ACHN (cell line): ENCODE measurements at places on chromosomes 7 and 10.

GRCh38 chr7:156680281-156680680 is 39.7 kb downstream of the RNF32 start:
- no peak for DNase-seq

- peak; percentile 52 for DNase-seq
These were observed 7.4 kb upstream of the MICALL2 start for GRCh38 chr7:1466524-1467271.

DNA sequence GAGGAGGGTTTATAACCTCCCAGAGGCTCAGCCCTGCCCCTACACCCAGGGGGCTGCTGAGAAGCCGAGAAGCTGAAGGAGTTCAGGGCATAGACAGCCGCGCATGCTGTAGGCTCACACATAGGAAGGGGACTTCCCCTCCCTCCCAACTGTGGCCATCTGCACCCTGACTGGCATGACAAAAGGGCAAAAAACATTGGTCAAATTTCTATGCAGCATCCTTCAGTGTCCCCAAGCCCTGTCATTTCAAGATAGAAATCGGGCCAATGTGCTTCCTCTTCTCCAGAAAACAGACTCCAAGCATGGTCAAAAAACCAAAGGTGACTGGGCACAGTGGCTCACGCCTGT is 55.9 kb upstream of the MYL10 start:
- DNase-seq, result no peak

DNA sequence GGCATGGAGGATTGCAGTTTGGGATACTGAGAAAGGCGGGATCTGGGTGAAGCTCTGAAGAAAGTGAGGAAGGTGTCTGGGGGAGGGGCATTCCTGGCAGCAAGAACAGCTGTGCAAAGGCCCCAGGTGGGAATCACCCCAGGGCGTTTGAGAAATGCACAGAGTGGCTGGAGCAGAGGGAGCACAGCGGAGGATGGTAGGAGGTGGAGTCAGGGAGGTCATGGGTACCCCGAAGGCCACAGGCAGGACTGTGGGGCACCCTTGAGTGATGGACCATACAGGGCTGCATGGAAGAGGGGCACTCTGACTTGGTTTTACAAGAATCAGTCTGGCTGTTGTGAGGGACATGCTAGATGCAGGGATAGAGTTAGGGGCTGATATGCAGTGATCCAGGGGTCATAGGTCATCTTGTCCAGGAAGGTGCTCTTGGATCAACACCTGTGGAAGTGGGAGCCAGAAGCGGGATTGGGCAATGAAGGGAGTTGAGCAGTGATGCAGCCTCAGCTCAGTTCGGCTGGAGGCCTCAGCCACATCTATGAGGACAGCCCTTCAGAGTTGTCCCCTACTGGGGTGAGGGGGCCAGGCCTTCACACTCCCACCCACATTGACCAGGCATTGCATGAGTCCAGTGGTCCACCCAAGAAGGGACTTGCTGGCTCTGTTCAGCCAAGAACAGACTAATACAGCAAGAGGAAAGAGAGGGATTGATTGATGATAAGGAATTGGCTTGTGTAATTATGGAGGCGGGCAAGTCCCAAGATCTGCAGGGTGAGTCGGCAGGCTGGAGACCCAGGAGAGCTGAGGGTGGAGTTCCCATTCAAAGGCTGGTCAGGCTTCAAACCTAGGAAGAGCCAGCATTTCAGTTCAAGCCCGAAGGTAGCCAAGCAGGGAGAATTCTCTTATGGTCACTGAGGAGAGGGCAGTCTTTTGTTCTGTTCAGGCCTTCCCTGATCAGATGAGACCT is 48.7 kb downstream of the TSPAN15 start:
- DNase-seq, result no peak

DNA sequence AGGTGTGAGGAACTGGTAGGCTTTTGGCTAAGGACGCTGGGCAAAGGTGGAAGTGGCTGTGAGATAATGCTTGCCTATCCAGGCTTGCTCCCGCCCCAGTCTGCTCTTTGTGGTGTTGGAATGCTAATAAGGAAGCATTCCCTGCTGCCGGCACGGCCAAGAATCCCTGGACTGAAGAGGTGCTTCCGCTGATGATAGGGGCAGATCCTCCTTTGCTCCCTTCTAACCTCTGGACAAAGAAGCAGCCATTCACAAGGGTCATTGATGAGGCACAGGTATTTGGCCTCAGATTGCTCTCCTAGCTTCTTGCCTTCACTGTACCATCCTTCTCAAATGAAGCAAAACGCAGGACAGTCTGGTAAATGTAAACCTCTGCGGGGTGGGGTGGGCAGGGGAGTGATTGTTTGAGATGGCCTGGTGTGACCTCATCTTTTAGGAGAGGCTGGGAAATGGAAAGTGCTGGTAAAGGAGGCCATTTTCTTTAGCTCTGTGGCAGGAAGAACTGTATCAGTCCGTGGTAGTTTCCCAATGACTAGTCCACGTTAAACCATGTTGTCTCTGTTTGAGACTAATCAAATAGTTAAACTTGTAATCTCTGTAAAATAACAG is 1.7 kb downstream of the PGAM1 start:
- DNase-seq, result peak; percentile 77

- DNase-seq, result no peak
These were observed 213.2 kb upstream of the MDFIC start for GRCh38 chr7:114708646-114709045.

DNA sequence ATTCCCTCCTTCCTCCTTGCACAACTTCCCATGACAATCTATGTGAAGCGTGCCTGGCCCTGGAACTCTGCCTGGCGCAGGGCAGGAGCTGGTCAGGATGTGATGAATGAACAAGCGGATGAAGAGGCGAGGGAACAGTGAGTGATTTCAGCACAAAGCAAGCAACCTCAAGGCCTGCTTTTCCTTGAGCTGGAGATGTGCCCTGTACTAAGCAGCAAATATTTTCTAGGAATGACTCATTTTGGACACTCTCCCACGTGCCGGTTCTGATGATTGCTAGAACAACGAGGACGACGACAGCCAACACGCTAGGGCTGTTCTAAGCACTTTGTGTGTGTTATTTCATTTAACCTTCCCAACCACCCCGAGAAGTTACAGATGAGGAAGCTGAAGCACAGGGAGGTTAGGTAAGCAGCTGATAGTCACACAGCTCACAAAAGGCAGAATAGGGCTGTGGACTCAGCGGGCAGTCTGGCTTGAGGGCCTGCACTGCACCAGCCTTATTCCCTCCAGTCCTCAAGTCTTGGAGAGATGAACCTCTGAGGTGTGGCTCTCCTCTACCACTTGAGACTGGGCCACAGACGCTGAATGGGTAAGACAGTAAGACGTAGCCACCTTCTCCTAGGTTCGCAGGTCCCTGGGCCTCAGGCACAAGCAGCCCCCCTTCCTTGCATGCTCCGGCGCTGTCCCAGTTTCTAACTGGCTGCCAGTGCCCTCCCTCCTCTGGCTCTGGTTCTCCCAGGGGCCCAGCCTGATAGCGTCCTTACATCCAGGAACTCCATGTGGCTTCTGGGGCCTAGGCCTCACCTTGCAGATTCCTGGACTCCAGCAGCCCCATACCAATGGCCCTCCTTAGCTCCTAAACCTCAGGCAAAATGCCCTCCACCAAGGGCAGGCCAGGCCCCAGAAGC is 59.0 kb downstream of the YKT6 start:
- DNase-seq, result peak; percentile 24

- peak; percentile 50 for DNase-seq
These were observed 90.6 kb upstream of the OIT3 start for GRCh38 chr10:72802763-72803505.
